ENCODE measurements at places on chromosomes 6 and 20. TPM values are rescaled to one million over a fixed set of nuclear protein-coding genes. Genes with fewer than 3 reads are reported as not detected.
A peak's percentile ranks its signal among the peaks of the same experiment; 100 is the strongest.

- no peak for DNase-seq
- no peak overlapping the region for H3K27ac ChIP-seq
- H3K4me1 ChIP-seq, result no peaks in the 10 kb centered on the region
- H3K4me3 ChIP-seq, result no peak overlapping the region
Measured at GRCh38 chr20:3760655-3761348, 6.8 kb downstream of the ADISSP start.

GRCh38 chr6:131602781-131603312 lies 25.2 kb downstream of the MED23 start:
- no peak overlapping the region for H3K27ac ChIP-seq
- peaks cover 19% of the 10 kb centered on the region for H3K36me3 ChIP-seq
- H3K4me3 ChIP-seq, result no peak overlapping the region
- no peaks in the 10 kb centered on the region for H3K4me1 ChIP-seq
- no peaks in the 10 kb centered on the region for H3K27me3 ChIP-seq

DNA sequence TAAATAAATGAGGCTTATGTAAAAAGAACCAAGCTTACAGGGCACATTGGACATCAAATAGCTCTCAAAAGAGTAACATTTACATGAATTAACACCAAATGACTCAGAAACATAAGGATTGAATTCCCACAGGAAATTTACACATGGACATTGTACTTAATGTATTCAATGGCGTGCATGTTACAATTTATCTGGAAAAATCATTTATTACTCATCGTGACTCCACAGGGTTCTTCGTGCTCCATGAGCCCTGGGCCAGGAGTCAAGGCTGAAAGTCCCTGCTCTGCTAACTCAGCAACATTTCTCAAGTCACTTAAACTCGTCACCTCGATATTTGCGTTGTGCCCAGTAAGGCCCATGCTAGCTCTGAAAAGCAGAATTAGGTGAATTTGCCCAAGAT lies 158.5 kb downstream of the PHACTR1 start:
- peaks cover 52% of the 10 kb centered on the region for H3K27me3 ChIP-seq
- H3K27ac ChIP-seq, result no peak overlapping the region
- no peaks in the 10 kb centered on the region for H3K36me3 ChIP-seq
- no peak for DNase-seq
- no peaks in the 10 kb centered on the region for H3K4me1 ChIP-seq
- H3K4me3 ChIP-seq, result no peak overlapping the region

DNA sequence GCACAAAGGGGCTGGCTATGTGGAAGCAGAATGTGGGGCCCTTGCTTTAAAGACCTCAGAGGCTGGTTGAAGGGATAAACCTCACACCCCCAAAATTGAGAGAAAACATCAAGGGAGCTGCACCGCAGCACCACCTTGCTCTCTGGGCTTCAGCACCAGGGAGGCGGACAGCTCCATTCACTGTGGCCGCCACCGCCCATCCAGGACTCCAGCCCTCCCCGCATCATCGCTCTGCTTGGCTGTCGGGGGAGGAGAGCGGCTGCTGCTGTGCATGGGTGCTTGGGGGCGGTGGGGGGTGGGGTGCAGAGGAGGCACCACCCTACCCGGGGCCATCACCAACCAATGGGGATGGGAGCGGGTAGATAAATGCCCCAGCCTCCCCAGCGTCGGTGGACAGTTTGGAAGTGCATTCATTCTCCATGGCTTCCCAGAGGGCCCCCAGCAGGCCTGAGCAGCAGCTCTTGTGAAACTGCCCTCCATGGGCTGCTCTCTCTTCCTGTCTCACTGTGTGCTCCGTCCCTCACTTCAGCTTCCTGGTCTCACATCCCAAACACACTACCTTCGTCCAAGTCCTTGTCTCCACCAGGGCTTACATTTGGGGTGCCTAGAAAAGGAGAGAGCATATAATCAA lies 75.7 kb upstream of the BHLHE23 start:
- DNase-seq, result no peak
- H3K4me1 ChIP-seq, result no peaks in the 10 kb centered on the region
- H3K27me3 ChIP-seq, result no peaks in the 10 kb centered on the region
- no peak overlapping the region for H3K4me3 ChIP-seq
- H3K36me3 ChIP-seq, result no peaks in the 10 kb centered on the region

- no peak overlapping the region for H3K4me3 ChIP-seq
- H3K36me3 ChIP-seq, result no peaks in the 10 kb centered on the region
- DNase-seq, result no peak
- no peak overlapping the region for H3K27ac ChIP-seq
- no peaks in the 10 kb centered on the region for H3K4me1 ChIP-seq
Measured at GRCh38 chr6:140437619-140438345, 1063.3 kb upstream of the CITED2 start.

- H3K4me3 ChIP-seq, result no peak overlapping the region
- no peaks in the 10 kb centered on the region for H3K36me3 ChIP-seq
- DNase-seq, result no peak
- H3K4me1 ChIP-seq, result no peaks in the 10 kb centered on the region
- H3K27me3 ChIP-seq, result no peaks in the 10 kb centered on the region
Measured at GRCh38 chr20:63064745-63065711, 58.3 kb upstream of the BHLHE23 start.

GRCh38 chr20:4135385-4136077 lies 120.2 kb upstream of the RNF24 start:
- H3K27ac ChIP-seq, result peak overlapping the region; percentile 88
- H3K36me3 ChIP-seq, result no peaks in the 10 kb centered on the region
- peak overlapping the region; percentile 46 for H3K4me3 ChIP-seq

- H3K4me3 ChIP-seq, result no peak overlapping the region
- H3K4me1 ChIP-seq, result no peaks in the 10 kb centered on the region
- no peak for DNase-seq
- no peaks in the 10 kb centered on the region for H3K27me3 ChIP-seq
- no peak overlapping the region for H3K27ac ChIP-seq
Measured at GRCh38 chr6:10262505-10262904, 152.4 kb downstream of the TFAP2A start.

- no peaks in the 10 kb centered on the region for H3K27me3 ChIP-seq
- H3K27ac ChIP-seq, result no peak overlapping the region
- H3K4me3 ChIP-seq, result no peak overlapping the region
- H3K4me1 ChIP-seq, result peaks cover 4% of the 10 kb centered on the region
Measured at GRCh38 chr20:50215926-50216325, 25.3 kb downstream of the CEBPB start.

DNA sequence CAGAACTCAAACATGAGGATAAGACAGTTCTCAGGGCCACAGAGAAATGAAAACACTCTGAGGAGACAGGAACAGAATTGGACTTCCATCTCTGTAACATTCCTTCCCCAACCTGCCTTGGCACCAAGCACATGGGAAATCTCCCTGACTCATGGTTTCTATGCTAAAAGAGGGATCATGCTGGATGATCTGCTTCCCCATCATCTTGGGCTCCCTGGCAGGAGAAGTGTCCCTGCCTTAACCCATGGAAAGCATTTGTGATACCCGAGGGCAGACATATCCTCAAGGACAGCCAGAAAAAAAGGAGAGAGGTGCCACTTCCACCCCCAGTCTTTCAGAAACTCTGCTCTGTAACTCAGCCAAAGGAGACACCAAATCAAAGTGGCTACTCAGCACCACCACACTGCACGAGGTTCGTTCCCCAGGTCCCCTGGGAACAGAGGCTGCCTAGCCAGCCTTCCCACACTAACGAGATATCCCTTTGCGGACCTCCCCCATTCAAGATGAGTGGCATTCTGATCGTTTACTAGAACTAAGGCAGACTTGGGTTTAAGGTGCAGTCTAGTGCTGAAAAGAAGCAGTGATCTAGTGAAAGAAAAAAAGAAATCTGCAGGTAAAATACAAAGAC lies 34.8 kb downstream of the BLOC1S5 start:
- no peak overlapping the region for H3K27ac ChIP-seq
- H3K4me3 ChIP-seq, result no peak overlapping the region
- no peaks in the 10 kb centered on the region for H3K27me3 ChIP-seq

DNA sequence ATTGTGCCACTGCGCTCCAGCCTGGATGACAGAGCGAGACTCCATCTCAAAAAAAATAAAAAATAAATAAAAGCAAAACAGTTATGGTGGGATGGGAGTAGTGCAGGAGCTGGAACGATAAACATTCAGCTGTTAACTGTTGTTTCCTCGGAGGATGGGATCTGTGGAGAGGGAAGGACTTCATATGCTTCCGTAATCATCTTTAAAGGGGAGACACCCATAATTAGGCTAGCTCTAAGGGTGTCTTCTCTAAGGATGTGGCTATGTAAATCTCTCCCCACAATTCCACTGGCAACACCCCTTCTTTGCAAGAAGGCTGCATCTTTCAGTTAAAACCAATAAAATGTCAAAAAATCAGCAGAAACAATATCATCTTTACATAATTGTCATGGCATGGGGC lies 42.6 kb upstream of the MTHFD1L start:
- no peak overlapping the region for H3K27ac ChIP-seq
- DNase-seq, result no peak
- H3K27me3 ChIP-seq, result no peaks in the 10 kb centered on the region
- H3K36me3 ChIP-seq, result no peaks in the 10 kb centered on the region

GRCh38 chr20:48892049-48892470 lies 29.5 kb upstream of the ARFGEF2 start:
- no peak overlapping the region for H3K27ac ChIP-seq
- no peaks in the 10 kb centered on the region for H3K4me1 ChIP-seq
- no peak overlapping the region for H3K4me3 ChIP-seq
- no peaks in the 10 kb centered on the region for H3K27me3 ChIP-seq
- DNase-seq, result no peak

GRCh38 chr6:168376120-168376519 lies 56.5 kb upstream of the DACT2 start:
- H3K36me3 ChIP-seq, result no peaks in the 10 kb centered on the region
- no peak overlapping the region for H3K27ac ChIP-seq
- no peak for DNase-seq
- H3K4me1 ChIP-seq, result no peaks in the 10 kb centered on the region
- no peak overlapping the region for H3K4me3 ChIP-seq

DNA sequence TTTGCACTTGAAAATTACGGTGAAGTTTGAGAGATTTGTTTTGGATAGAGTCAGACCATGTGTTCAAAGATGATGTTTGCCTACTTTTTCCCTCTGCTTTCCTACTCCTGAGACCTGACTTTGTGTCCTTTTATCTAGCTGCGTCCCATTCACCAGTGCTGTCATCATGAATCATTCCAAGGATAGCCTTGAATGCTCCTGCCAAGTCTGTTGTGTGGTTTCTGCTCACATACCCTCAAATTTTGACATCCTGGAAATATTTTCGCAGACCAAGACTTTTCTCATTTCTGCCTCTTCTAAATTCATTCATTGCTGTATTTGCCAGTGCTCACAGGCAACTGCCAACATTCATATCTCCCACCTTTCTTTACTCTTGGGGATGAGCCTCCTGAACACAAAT lies 175.9 kb upstream of the SCGN start:
- H3K4me3 ChIP-seq, result no peak overlapping the region
- H3K27ac ChIP-seq, result no peak overlapping the region
- no peaks in the 10 kb centered on the region for H3K27me3 ChIP-seq
- no peak for DNase-seq

- no peaks in the 10 kb centered on the region for H3K36me3 ChIP-seq
- H3K27me3 ChIP-seq, result no peaks in the 10 kb centered on the region
- no peak overlapping the region for H3K27ac ChIP-seq
- no peak overlapping the region for H3K4me3 ChIP-seq
Measured at GRCh38 chr6:42962502-42963178, 2.1 kb downstream of the GNMT start.

- DNase-seq, result no peak
- H3K27ac ChIP-seq, result no peak overlapping the region
- no peaks in the 10 kb centered on the region for H3K27me3 ChIP-seq
Measured at GRCh38 chr6:14766391-14766994, 479.4 kb upstream of the JARID2 start.

DNA sequence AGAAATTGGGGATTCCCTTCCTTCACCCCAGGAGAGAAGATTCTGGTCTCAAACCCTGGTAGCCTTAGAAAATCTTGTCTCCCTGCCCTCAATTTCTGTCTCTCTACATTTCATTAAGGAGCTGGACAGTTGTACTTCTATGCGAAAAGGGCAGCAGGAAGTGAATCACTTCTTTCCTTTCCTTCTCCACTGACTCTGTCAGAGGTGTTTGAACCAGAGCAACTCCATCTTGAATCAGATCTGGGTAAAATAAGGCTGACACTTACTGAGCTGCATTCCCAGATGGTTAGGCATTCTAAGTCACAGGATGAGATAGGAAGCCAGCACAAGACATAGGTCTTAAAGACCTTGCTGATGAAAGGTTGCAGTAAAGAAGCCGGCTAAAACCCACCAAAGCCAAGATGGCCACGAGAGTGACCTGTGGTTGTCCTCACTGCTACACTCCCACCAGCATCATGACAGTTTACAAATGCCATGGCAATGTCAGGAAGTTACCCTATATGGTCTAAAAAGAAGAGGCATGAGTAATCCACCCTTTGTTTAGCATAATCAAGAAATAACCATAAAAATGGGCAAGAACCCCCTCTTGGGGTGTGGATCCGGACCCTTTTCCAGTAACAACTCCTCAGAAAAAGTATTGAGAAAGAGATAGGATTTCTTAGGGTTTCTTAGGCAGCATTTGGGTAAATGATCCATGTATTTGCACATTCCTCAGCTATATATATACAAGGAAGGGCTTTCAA lies 95.8 kb upstream of the PLCB4 start:
- no peak for DNase-seq
- H3K4me1 ChIP-seq, result no peaks in the 10 kb centered on the region
- H3K4me3 ChIP-seq, result no peak overlapping the region
- no peak overlapping the region for H3K27ac ChIP-seq

- no peak overlapping the region for H3K27ac ChIP-seq
- H3K36me3 ChIP-seq, result no peaks in the 10 kb centered on the region
- DNase-seq, result no peak
- H3K4me1 ChIP-seq, result no peaks in the 10 kb centered on the region
- H3K4me3 ChIP-seq, result no peak overlapping the region
Measured at GRCh38 chr20:60453388-60454246, 495.4 kb downstream of the CDH26 start.

DNA sequence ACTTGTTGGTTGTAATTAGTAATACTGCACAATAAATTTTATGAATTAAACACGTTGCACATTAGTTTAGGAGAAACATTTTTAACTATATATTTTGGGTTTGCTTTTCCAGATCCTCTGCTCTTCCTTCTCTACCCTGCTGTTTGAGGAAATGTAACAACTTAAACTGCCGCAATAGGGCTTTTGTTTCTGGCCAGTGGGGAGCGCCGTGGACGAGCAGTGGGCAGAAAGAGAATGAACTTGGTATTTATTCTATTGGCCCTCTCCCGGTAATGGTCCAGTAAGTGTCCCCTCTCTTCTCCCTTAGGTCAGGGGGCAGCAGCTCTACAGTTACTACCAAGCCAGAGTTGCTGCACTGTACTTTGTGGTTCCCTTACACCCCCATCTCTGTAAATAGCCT lies 35.2 kb upstream of the EPHA7 start:
- DNase-seq, result no peak
- no peaks in the 10 kb centered on the region for H3K27me3 ChIP-seq
- H3K36me3 ChIP-seq, result no peaks in the 10 kb centered on the region
- no peaks in the 10 kb centered on the region for H3K4me1 ChIP-seq

DNA sequence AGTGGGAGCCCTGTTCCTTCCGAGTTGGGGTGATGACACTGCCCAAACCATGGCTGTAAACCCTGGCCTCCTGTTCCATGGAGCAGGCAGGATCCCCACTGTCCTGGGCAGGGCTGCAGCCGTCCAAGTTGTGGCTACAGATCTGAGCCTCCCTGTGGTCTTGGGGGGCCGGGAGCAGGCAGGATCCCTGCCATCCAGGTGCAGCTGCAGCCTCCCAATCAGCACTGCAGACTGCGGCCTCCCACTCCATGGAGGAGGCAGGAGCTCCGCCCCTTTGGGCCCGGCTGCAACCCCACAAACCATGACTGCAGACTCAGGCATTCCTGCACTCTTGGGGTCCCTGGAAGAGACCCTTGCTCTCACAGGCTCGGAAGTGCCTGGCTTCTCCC lies 872.1 kb upstream of the GJE1 start:
- H3K4me3 ChIP-seq, result no peak overlapping the region
- no peak overlapping the region for H3K27ac ChIP-seq
- no peaks in the 10 kb centered on the region for H3K27me3 ChIP-seq
- no peaks in the 10 kb centered on the region for H3K4me1 ChIP-seq

GPX5 gene
- not detected for total RNA-seq

HLA-DMB gene
- 3.3 TPM for total RNA-seq

ZNFX1 gene
- 24.1 TPM for total RNA-seq

TREM2 gene
- total RNA-seq, result not detected

SPATS1 gene
- not detected for total RNA-seq

Measured in HCT116 (cell line).